Muscle of arm (tissue), 14 donors: ENCODE measurements at places on chromosomes 7 and 10. TPM values are rescaled to one million over a fixed set of nuclear protein-coding genes. Genes with fewer than 3 reads are reported as not detected.

Gene SLC4A2
- 69.4 TPM for polyA plus RNA-seq

DNA sequence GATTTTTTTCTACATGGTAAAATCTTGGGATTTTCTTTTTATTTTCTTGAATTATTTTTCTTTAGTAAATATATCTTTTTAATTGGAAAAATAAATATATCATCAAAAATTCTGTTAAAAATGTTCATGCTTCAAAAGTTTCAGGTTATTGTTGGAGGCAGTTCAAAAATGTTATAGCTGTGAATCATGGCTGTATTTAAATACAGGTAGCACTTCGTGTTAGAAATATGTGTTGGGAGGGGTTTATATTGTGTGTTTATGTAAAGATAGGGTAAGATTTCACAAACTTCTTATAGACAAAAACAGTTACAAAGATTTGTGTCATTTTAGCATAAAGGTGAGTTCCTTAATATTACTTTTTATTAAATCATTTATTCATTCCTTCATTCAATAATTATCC, 60.4 kb downstream of the HDAC9 start:
- no peak for DNase-seq

Gene FOXK1
- 19.4 TPM for polyA plus RNA-seq

GRCh38 chr10:17409170-17409733, 45.1 kb downstream of the ST8SIA6 start:
- DNase-seq, result no peak

- peak; percentile 64 for DNase-seq
These were observed 37.5 kb downstream of the NET1 start for GRCh38 chr10:5449823-5450222.
